DMS79 treated with DMSO at 0.1 percent for 48 hours (cell line): ENCODE measurements at places on chromosomes 6 and 20.
A peak's percentile ranks its signal among the peaks of the same experiment; 100 is the strongest.

DNA sequence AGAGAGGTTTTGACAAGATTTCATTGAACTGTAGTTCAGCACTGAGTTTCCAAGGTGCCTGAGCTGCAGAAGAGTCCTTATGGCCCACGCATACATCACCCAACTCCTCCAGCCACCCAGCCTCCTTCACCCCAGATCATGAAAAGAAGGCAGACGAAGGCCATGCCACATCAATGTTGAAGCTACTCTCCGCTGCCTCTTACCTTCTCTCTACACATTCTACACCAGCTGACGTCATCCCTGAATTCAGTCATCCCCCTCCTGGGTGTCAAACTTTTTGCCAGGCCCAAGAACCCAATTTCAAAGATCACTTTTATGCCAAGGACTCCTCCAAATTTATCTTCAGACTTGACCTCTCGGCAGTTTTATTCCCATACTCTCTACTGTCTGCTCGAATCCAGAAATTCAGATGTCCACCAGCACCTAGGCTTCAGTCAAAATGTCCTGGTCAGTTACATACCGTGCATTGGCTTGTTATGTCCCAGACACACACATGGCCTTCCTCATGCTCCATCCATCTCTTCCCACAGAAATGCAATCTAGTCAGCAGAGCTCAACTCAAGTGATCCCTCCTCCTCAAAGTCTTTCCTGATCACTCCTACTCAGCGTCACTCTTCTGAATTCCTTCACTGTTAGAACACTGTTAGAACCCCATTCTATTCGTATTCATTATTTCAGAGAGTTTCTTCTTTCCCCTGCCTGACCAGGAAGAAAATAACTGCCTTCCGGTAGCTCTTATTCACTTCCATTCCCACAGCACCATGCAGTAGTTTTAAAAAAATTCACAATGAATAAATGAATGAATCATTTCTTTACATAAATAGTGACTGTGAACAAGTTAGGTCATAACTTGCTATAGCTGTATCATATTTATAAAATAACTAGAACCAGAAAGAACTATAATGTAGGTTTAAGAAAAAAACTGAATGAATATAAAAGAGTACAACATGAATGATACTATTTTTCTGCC, 11.5 kb downstream of the ATXN1 start:
- DNase-seq: no peak

GRCh38 chr6:105259913-105260889, 80.4 kb upstream of the POPDC3 start:
- peak; percentile 92 for DNase-seq

DNA sequence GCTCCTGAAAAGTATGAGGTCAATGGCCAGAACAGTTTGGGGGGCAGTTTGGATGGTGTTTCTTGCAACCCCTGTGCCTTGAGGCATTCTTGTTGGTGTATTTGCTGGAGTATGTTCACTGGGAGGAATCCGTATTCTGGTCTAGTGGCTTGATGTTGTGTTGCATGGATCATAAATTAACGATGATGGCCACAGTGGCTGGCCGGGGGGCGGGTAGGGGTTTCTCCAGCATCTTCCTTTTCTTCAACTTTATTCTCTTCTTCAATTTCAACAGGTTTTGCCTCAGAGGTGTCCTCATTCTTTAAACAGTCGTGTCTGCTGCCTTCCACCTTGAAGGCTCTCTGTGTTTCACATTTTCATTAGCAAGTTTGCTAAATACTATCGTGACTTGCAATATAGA, 43.0 kb upstream of the THBS2 start:
- DNase-seq: no peak

GRCh38 chr6:43278524-43279078, 19.5 kb upstream of the SLC22A7 start:
- no peak for DNase-seq

DNA sequence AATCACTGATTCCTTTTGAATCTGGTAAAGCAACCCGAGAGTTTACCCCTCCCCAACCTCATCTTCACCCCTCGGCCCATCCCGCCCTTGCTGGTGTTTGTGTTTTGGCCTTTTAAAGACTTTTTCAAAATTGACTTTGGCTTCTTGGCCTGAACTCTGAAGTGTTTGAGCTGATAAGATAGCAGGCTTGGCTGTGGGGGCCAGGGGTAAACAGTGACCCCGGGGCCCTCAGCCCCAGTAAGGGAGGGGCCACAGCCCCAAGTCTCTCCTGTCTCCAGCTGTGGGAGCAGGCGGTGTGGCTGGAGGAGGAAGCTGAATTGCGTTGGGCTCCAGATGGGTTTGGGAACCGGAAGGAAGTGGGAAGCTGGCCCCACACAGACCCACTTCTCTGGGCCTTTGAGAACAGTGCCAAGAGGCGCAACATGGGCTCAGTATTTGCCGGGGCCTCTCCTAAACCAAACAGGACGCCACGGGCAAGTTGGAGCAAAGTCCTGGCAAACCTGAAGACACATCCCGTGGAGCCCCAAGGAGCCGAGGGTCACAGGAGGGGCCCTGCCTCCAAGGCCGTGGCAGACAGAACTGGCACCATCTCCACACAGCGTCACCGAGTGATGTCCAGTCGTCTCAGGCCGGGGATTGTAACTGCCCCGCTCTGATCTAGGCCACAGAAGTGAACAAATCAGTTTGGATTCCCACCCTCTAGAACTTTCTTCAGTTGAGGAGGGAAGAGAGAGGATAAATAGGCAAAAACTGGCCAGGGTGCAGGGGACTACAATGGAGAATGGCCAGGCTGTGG, 54.3 kb upstream of the PTPN1 start:
- no peak for DNase-seq

DNA sequence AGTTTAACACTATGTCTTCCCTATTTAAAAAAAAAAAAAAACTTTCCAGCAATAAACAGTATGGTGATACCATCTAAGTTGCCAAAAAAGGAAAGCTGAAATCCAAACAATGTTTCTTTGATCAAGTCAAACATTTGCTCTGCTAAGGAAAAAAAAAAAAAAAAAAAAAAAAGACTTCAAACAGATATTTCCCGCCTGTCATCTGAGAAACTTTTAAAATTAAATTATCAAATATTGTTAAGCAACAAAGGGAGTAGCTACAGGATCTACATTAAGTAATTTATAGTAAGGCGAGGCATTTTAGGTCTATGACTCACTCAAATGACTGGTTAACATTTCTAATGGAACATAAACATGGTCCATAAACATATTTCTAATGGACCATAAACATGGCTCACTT, 121.2 kb downstream of the DST start:
- no peak for DNase-seq

DNA sequence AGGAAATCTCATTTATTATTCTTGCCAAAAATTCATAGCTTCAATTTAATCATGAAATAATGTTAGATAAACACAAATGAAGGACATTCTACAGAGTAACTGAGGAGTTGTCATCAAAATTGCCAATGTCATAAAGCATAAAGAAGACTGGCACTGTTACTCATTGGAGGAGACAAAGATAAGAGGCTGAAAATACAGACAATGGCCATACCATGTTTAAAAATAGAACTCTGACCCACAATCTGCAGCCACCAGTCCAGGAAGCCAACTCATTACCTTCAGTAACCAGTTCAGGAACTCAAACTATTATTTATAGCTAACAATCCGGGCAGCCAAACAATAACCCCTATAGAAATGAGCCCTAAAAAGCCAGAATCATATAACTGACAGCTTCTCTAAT, 795.6 kb downstream of the TENT5A start:
- no peak for DNase-seq

DNA sequence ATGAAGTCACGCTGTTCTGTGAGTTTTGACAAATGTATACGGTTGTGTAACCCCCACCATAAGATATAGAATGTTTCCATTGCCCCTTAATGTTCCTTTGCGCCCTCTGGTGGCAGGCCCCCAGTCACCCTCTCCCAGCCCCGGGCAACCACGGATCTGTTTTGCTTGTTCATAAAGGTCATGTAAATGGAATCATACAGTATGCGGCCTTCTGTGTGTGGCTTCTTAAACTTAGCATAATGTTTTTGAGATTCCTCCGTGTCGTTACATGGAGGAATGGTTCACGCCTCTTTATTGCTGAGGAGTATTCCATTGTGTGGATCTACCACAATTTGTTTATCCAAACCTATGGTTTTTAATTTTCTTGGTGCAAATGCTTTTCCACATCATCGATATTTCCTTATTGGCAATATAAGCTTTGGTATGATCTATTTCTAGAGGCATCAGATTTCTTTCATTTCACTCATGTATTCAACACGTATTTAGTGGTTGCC, 28.4 kb downstream of the LYRM2 start:
- no peak for DNase-seq

DNA sequence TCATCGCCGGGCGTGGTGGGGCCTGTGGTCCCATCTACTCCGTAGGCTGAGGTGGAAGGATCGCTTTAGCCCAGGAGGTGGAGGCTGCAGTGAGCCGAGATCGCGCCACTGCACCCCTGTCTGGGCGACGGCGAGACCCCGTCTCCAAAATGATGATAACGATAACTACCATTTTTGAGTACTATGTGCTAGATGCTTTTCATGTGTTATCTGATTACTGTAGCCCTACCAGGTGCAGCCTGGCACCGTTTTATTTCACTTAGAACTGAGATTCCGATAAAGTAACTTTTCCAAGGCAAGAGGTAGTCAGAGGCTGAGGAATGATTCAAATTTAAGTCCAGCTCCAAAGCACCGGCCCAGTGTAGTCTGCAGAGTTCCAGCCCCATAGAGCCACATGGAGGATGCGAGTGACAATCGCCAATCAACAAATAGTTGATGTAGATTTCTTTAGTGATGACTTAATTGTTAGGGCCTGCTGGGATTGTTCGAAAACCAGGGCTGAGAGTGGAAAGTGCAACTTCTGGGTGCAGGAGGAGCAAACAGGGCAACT, 727 bp downstream of the ERMARD start:
- no peak for DNase-seq

GRCh38 chr6:134173936-134174671, 121.7 kb upstream of the SLC2A12 start:
- peak; percentile 88 for DNase-seq

GRCh38 chr6:169913096-169913638, 161.7 kb downstream of the ERMARD start:
- DNase-seq: no peak

DNA sequence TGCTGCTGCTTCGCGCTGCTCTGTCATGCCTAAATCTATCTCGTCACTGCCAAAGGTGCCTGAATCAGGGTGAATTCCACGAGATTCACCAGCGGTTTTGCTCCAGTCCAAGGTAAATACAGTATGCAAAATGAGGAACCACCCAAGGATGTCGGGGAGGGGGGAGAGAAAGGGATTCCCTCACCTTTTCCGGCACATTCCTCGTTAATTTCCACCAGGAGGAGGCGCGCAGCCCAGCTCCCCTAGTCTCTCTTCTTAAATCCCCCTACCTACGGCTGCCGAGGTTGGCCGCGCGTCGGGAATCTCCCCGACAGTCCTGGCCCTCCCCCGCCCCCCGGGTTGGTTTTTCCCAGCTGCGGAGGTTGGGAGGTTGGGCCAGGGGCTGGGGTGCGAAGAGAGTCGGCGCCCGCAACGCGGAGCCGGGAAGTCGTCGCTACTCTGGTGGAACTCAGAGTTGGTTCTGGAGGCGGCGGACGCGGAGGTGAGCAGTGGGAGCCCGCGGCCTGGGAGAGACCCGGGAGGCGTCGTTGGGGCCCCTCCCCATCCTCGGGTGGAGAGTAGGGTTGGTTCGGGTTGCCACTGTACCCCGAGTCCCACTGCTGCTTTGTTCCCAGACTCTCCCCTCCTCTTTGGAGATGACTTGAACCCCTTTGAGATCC, at the start of gene TPBG:
Gene TPBG, plus strand, starts transcription at position 390 of the 659 bp plus-strand sequence. CDS start 1,145 bp downstream, outside the sequence.
- peak; percentile 35 for DNase-seq

DNA sequence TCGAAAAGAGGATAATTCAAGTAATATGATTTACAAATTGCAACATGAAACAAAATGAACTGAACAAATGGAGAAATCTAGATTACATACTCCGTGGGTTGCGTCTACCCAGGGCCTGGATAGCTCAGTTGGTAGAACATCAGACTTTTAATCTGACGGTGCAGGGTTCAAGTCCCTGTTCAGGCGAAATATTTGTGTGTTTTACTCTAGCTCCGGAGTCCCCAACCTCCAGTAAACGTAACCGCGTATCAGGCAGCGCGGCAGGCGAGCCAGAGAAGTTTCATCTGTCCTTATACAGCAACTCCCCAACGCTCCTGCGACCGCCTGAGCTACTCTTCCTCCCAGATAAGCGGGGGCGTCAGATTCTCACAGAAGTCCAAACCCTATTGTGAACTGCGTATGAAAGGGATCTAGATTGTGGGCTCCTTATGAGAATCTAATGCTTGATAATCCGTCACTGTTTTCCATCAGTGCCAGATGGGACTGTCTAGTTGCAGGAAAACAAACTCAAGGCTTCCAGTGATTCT, 176.1 kb downstream of the TRIM27 start:
- no peak for DNase-seq

GRCh38 chr6:38423746-38424145, 216.0 kb downstream of the BTBD9 start:
- no peak for DNase-seq

- DNase-seq: no peak
These were observed 16.4 kb upstream of the MLN start for GRCh38 chr6:33820243-33820642.

- DNase-seq: no peak
These were observed at the start of gene PKHD1 for GRCh38 chr6:52087498-52087999. PKHD1 (minus strand) TSS chr6:52087613; CDS start chr6:52084933, 2,680 bp downstream.
